EH (cell line): ENCODE measurements at places on chromosomes 16 and 17.

DNA sequence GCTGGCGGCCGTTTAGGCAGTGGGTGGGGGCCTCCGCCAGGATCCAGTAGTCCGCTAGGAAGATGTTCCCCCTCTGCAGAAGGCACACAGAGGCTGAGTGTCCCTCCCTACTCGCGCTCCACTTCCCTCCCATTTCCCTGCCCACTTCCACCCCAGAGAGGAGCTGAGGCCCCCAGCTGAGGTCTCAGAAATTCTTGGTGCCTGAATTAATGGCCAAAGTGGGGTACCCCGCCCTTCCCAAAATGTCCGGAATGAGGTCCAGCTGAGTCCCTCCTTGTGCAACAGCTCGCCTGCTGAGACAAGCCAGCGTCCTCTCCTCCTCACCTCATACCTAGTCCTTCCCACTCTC, 7.9 kb downstream of the ALOXE3 start:
- DNase-seq, result no peak

DNA sequence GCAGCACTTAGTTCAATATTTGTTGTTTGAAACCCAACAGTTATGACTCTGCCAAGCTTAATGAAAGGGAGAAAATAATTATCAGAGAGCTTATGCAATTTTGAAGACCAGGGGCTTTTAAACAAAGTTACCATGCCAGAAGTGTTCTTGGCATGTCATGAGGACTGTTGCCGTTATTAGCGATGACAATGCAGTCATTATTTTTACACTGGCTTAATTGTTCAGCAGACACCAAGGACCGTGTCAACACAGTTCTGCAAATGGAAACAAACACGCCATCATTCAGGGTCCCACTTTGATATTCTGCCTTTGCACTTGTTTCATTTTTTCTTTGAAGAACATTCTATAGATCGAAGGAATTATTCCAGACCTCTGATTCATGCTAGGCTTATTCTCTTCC, 518.5 kb downstream of the CDH13 start:
- no peak for DNase-seq

DNA sequence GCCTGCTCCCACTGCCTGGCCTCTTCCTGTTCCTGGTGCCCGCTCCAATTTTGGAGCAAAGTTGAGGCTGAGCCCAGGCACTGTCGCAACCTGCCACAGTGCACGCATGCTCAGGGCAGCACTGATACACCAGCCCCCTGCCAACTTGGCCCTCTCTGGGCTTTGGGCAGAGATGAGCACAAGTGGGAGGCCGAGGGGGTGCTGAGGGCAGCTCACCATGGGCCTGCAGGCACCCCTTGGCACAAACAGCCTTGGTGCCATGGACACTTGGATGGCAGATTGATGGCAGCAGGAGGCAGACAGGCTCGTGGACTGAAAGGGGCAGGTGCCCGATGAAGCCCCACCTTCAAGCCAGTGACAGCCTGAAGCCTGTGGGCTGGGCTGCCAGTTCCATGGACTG, 42.9 kb downstream of the PIGL start:
- DNase-seq, result no peak

DNA sequence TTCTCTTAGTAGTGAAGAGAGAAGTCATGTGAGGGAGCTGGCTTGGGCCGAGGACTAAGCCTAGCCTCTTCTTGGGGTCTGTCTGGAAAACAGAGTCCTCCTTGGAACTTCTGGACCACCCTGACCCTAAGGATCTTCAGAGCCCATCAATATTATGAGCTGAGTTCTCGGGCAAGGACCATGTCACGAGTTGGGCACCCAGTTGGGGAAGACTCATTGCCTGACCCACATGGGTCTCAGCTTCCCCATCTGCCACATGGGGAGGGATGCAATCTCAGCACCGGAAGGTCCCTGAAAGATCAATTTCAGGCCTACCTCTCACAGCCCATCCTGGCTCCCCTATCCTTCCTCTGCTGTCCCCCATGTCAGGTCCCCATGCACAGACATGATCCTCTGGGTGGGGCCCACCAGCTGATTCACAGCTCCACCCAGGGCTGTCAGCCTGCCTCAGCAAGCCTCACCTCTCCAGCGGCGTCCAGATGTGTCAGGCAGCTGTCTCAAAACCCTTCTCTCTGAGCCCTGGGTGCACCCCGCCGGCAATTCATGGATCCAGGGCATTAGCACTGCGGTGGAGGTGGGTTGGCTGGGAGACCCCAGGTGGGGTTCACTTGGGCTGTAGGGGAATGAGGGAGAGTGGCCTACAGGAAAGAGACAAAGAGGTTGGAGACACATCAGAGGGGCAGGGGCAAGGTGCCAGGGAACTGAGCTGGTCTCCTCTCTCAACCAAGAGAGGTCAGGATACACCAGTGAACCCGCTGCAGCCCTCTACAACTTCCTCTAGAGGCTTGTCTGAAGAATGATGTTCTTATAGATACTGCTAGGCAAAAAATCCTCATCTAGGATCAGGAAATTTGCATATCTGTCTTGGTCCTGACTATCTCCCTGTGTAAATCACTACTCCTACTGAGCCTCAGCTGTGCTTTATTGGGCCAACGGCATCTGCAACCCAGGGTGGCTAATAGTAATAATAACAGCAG, 1.8 kb downstream of the NLRP1 start:
- peak; percentile 18 for DNase-seq

GRCh38 chr17:1713878-1714426, 3.8 kb upstream of the TLCD2 start:
- peak; percentile 50 for DNase-seq

DNA sequence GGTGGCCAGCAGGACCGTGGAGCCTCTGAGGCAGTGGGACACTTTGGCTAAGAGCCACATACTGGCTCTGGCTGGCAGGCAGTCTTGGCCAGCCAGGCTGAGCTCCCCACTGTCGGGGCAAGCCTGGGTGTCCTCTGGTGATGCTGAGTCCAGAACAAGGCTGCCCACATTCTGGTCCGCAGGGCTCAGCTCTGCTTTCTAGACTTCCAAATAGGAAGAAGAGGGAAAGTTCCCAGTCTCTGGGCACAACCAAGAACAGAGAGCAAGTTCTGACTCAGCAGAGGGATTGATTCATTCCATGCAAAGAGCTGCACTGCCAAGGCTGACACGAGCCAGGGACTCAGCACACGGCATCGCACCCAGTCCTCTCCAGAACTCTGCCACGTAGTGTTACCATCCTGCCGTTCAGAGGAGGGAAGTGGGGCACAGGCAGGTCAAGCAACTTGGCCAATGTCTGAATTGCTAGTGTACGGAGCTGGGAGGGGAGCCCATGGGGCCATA, 58.9 kb downstream of the NOS2 start:
- DNase-seq, result peak; percentile 23

GRCh38 chr16:67310561-67310960, 16.0 kb downstream of the KCTD19 start:
- DNase-seq, result no peak

DNA sequence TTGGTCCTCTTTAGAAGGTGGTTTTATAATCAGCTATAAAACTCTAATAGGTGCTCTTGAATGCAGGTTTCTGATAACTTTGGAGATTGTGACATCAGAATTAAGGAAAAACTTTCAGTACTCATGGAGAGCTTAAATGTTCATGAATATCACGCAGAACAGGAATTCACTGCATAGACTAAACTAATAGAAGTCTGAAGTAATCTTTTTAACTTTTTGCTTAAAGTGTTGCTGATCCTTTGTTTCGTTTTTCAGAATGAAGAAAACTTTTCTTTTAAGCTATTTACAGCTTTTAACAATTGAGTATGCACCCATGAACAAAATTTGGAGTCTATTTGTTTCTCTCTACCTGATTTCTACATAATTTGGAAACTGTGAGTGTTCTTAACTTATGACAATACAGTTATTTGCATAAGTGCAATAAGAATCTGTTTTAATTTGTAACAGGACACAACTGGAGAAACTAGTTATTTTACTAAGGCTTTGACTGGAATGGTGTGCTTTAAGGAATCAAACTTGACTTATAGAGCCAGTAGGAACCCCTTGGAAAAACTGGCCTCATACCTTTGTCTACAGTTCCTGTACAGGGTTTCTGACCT, 17.0 kb upstream of the TRIM25 start:
- no peak for DNase-seq

GRCh38 chr16:24524855-24525677, 14.3 kb upstream of the RBBP6 start:
- no peak for DNase-seq

GRCh38 chr16:53780051-53780450, 76.1 kb downstream of the FTO start:
- DNase-seq, result no peak

DNA sequence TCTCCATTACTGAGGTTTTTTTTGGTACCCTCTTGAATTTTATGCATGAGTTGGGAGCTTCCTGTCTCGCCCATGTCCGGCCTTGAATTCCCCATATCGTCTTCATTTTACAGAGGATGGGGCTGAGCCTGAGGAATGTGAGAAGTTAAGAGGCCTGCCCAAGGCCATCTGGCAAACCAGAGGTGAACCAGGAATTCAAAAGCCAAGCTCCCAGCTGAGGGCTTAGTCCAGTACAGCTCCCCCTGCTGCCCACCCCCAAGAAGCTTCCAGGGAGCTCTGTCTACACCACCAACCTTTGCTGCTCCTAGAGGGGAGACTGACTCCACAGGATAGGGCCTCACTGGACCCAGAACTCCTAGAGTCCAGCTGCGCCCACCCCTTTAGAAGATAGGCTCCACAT, 20.7 kb upstream of the C16orf78 start:
- DNase-seq, result peak; percentile 22

- DNase-seq, result peak; percentile 74
These were observed 2.7 kb downstream of the XYLT1 start for GRCh38 chr16:17467923-17468540.

DNA sequence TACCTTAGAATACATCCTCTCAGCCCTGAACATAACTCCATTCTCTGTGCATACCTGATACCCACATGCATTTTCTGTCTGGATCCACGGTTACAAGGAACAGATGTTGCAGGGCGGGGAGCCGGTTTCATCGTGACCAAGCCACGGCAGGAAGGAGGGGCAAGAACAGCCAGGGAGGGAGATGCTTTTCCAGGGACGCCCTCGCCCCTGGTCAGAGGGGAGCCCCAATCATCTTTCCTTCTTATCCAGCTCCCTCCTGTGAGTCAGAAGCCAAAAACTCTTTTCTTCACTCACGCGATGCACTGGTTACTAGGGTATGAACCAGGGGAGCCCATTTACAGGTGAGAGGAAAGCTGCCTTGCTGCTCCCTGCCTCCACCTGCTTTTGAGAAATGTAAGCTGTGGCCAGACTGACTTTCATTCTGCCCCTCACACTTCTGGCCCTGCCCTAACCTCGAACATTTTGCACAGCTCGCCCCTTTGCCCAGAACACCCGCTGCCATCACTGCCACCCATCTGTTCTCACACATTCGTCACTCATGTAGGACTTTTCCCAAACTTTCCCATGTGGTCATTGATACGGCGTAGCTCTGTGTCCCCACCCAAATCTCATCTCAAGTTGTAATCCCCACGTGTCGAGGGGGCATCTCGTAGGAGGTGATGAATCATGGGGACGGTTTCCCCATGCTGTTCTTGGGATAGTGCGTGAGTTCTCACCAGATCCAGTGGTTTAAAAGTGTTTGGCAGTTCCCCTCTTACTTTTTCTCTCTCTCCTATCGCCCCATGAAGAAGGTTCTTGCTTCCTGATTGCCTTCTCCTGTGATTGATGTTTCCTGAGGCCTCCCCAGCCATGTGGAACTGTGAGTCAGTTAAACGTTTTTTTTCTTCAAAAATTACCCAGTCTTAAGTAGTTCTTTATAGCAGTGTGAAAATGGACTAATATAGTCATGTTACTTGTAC, 20.5 kb downstream of the FOXL1 start:
- peak; percentile 80 for DNase-seq

- DNase-seq, result no peak
These were observed 10.1 kb upstream of the KREMEN2 start for GRCh38 chr16:2953706-2954627.

DNA sequence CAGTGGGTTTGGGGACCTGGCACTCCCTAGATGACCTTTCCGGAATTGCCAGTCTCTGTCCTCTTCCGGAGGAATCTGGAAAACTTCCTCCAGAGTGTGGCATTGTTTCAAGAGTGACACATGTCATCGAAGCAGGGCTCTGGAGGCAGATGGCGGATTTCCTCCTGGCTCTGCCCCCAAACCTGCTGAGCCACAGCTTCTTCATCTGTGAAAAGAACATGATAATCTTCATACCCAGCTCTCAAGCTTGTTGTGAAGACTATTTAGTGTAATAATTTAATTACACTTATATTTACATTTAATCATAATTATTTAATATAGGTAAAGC, 19.7 kb upstream of the TEX2 start:
- DNase-seq, result no peak

- DNase-seq, result no peak
These were observed 14.1 kb downstream of the NFE2L1 start for GRCh38 chr17:48062273-48062672.

- peak; percentile 59 for DNase-seq
These were observed 24.5 kb upstream of the OSGIN1 start for GRCh38 chr16:83928341-83929055.

GRCh38 chr16:30777591-30778297, 9.3 kb downstream of the ZNF629 start:
- peak; percentile 8 for DNase-seq

- no peak for DNase-seq
These were observed 23.2 kb downstream of the NT5M start for GRCh38 chr17:17326275-17326875.

DNA sequence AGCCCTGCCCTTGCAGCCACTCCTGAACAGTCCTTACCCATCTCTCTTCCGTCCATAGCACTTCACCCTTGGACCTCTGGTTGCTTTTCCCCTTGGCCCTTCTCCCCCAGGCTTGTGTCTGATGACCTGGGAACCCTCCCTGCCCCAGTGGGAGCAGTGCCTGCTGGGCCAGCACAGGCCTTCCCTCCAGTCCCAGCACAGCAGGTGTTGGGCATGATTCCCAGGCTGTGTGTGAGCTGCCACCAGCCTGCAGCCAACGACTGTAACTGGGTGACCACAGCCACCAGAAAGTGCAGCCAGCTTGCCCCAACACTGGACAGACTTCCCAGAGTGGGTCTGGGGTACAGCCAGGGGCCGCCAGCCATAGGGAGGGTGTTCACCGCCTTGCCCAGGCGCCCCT, 30.0 kb downstream of the CRAMP1 start:
- no peak for DNase-seq

GRCh38 chr16:82405736-82406135, 221.0 kb upstream of the CDH13 start:
- no peak for DNase-seq
